PC-3 (cell line): ENCODE measurements at places on chromosomes 6 and 20.

DNA sequence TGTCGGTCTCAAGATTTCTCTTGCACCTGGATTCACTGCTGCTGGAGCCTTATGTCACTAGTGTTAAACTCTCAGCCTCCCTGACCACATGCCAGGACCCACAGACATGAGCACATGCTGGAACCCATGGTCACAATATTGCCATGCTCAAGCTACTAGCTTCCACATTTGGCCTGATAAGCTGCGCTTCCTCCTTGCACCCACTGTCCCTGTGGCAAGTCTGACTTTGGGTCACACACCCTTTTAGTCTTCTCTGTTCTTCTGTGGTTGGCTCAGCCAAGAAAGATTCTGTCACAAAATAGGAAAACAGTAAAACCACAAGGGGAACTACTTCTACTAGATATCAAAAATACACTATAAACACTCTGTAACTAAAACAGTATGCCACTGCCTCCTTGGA is 68.9 kb upstream of the HDAC2 start:
- no peak for DNase-seq

DNA sequence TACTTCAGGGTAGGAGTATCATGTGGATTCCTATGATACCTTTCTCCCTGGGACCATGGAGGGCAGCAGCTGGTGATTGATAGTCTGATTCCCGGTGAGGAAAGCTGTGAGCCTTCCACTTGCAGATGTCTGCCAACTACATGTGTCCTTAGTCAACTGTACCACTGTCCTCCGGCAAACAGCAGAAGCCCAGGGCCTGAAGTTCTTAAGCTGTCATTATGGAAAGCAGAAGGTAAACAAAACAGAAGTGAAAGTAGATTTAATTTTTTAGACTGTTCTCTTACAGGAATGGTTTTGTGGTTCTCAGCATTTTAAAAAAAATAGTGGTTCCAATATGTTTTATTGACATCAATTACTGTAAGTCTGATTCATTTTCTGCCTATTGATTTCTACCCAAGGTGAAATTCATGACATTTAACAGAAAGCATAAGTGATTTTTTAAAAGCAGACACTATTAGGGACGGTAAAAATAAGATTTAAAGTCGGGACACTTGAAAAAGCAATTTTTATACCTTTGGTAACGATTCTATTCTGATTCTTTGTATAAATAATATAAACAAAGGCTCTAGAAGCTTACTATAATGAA is 36.6 kb downstream of the PTPN1 start:
- DNase-seq: no peak

GRCh38 chr6:118875672-118876071 is 18.3 kb upstream of the ASF1A start:
- peak; percentile 66 for DNase-seq

GRCh38 chr20:20368418-20369249 is 730 bp downstream of the INSM1 start:
- no peak for DNase-seq

DNA sequence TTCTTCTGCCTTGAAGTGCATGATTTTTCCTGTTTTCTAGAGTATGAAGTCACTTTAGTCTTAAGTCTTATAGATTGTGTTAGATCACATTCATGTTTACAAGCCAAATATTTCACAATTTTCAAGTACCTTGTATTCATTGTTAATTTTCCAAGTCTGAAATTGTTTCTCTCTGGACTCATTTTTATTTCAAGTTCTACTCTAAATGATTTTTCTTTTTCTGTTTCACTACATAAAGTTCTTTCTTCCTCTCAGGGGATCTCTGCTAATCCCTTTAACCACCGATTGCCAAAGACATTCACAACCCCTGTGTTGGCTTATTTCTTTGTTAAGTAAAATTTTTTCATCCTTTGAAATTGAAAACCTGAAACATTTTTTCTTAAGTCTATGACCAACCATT is 805.7 kb downstream of the KIF16B start:
- no peak for DNase-seq

- DNase-seq: no peak
These were observed 235.6 kb downstream of the PLCB1 start for GRCh38 chr20:8367689-8368088.

DNA sequence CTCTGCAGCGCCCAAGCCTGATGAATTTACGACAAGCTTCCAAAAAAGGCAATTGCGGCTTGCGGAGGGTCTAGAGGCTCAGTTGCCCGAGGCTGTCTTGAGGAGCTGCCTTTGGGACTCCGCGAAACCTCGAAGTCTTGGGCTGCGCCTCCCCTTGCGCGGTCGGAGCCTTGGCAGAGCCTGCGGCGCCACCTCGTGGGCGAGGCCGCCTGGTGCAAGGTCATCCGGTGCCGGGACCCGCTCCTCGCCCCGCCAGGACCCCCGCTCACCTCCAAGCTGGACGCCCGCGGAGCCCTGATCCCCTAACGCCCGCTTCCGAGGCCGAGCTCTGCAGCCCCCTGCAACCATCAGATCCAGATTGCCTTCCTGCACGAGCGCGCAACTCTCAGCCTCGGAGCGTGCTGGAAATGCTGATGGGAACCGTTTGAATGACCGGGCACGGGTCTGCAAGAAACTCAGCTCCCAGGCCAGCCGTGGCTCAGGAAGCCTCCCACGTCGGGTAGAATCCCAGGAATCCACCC is 14.9 kb upstream of the FAM210B start:
- peak; percentile 61 for DNase-seq

GRCh38 chr20:38066969-38067716 is 33.6 kb downstream of the RPRD1B start:
- no peak for DNase-seq

GRCh38 chr6:125104425-125104824 is 49.1 kb upstream of the TPD52L1 start:
- no peak for DNase-seq

GRCh38 chr20:47727170-47727880 is 58.0 kb downstream of the SULF2 start:
- DNase-seq: no peak

- DNase-seq: peak; percentile 18
These were observed 439.8 kb downstream of the BMP2 start for GRCh38 chr20:7207186-7207798.

DNA sequence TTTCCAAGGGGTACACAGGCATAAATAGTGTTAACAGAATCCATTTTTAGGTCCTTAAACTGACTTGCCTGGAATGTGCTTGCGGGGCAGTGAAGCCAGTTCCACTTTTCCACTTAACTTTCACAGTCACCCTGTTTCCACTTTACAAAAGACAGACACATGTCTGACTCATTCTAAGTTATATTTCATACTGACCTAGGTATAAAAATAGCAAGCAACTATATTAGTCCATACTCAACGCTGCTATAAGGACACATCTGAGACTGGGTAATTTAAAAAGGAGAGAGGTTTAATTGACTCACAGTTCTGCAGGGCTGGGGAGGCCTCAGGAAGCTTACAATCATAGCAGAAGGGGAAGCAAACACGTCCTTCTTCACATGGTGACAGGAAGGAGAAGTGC is 88.2 kb downstream of the MTFR2 start:
- DNase-seq: no peak

DNA sequence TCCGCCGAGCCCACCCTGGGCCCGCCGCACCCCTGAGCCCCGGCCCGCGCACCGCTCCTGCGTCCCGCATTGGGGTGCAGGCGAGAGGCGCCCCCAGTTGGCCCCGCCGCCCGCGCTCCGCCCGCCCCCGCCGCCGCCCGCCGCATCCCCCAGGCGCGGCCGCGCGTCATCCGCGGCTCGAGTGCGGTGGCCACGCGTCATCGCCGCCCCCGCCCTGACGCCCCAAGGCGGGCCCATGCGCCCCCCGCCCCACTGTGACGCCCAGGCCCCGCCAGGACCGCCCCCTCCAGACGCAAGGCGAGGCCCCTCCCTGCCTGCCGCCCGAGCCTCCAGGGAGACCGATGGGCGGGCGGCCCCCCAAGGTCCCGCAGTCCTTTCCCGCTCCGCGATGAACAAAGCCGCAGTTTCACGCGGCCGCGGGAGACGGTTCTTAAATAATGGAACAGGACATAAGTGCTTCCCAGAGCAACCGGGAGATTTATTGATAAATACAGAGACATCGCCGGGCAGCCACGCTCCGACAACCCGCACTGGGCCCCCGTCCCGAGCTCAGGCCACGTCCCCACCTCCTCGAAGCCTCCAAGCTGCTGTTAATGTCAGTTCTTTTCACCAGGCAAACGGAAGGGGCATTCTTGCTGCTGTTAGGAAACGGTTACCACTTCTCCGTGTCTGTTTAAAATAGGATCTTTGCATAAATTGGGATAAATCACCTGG is at the start of gene ANKRD60:
Gene ANKRD60, minus strand, starts transcription at position 170 of the 714 bp plus-strand sequence. Its CDS starts 0 bp downstream, at position 170.
- DNase-seq: no peak

DNA sequence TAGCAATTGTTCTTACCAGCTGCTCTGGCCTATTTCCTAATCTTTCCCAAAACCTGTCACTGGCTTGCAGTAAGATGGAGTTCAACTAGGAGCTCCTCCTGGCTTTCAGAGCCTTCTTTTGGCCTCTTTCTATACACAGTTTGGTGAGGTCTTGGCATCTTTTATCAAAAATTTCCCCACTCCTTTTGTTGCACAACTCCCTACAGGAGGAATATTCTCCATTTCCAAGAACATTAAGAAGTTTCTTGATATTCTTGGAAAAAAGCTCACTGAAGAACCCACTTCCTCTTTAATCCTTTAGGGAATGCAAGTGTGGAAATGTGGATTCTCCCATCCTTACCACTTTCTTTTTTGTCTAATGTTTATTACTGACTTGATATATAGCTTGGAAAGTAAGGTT is 171.3 kb upstream of the KCNK16 start:
- DNase-seq: no peak

- DNase-seq: no peak
These were observed 19.6 kb upstream of the PI16 start for GRCh38 chr6:36934901-36935300.

DNA sequence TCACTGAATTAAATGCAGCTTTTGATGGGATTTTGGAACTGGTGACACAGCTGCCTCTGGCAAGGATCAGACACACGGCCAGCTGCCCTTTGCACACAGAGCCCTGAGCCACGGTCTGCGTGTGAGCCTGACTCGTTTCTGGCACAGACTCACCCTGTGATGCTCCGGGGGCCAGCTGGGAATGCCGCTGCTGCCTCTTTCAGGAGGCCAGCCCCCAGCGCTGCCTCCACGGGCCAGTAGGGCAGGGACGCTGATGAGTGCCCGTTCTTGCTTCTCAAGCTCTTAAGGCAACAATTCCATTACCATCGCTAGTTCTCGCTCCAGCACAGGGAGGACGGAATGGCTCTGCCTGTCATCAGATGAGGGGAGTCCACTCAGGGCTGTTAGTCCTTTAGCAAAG is 61.6 kb downstream of the IRF4 start:
- no peak for DNase-seq

GRCh38 chr6:97963193-97963592 is 680.2 kb upstream of the MMS22L start:
- peak; percentile 62 for DNase-seq

- DNase-seq: peak; percentile 43
These were observed 334.1 kb downstream of the COL12A1 start for GRCh38 chr6:74871757-74872156.

DNA sequence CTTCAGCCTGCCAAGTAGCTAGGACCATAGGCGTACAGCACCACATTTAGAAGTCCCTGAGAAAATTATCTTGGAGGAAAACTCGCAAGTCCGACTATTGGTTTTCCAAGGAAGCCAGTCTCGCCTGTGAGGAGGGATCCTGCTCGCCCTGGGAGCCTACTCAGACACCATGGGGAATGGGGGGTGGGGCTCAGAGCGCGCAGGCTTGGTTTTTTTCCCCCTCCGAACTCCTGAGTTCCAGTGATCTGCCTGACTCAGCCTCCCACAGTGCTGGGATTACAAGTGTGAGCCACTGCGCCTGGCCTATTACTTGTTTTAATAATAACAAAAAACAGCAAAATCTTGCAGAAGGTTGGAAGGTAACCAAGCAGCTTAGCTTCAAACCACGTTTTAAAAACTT is 153.7 kb downstream of the OR2B2 start:
- no peak for DNase-seq

DNA sequence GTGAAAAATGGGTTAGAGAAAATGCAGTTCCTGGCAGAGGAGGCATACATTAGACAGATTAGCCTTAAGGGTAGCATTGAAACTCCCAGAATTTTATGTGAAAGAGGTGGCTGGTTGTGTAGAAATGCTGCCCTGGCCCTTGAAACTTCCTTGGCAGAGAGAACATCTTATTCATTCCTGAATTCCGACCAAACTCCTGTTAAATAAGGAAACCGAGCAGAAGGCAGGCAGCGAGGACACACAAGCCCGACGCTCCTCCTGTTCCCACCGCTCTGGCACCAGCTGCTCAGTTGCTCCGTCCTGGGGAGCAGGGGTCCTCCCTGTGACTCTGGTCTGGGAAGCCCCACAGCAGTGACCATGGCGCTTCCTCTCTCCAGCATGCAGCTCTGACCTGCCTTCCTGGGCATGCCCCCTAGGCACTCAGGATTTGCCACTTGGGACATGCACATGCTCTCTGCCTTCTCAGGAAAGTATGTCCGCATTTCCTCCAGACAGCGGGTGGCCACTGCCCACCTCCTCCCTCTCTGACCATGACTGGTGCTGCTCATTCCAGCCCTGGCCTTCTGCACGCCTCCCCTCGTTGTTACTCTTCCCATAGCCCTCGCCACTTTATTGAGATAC is 35.2 kb upstream of the CLDN20 start:
- DNase-seq: no peak

GRCh38 chr6:57242505-57242904 is 20.4 kb upstream of the RAB23 start:
- DNase-seq: peak; percentile 66

- DNase-seq: no peak
These were observed 1.5 kb upstream of the ADGRG6 start for GRCh38 chr6:142300302-142300701.

GRCh38 chr20:6492271-6493055 is 275.0 kb upstream of the BMP2 start:
- DNase-seq: peak; percentile 65

DNA sequence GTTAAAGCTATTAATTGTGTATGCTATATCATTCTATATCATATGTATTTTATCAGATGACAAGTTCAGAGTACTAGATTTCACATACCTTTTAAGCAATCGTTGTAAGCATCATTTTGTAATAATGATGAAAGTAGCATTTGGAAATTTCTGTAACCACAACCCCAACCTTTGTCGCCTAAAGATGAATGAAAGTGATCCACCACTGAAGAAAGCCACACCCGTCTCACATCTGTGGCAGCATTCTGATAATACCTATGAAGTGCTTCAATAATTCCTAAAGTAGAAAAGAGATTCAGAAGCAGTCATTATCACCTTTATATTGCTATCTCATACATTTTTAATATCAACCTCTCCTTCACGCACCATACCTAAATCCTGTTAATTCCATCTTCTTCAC is 16.6 kb downstream of the ZUP1 start:
- DNase-seq: no peak

GRCh38 chr6:79313254-79313653 is 78.8 kb upstream of the HMGN3 start:
- peak; percentile 55 for DNase-seq

GRCh38 chr6:5828296-5828695 is 178.4 kb downstream of the NRN1 start:
- no peak for DNase-seq

GRCh38 chr6:169881398-169881797 is 130.0 kb downstream of the ERMARD start:
- DNase-seq: no peak
